ENCODE measurements at places on chromosomes 5 and 9. TPM values are rescaled to one million over a fixed set of nuclear protein-coding genes. Genes with fewer than 3 reads are reported as not detected.

GRCh38 chr9:126536131-126536530 lies 77.6 kb upstream of the LMX1B start:
- DNase-seq = no peak

Gene HAPLN1
- polyA plus RNA-seq = 6.5 TPM

Gene TLX3
- not detected for polyA plus RNA-seq

Gene HTR1A
- not detected for polyA plus RNA-seq

DNA sequence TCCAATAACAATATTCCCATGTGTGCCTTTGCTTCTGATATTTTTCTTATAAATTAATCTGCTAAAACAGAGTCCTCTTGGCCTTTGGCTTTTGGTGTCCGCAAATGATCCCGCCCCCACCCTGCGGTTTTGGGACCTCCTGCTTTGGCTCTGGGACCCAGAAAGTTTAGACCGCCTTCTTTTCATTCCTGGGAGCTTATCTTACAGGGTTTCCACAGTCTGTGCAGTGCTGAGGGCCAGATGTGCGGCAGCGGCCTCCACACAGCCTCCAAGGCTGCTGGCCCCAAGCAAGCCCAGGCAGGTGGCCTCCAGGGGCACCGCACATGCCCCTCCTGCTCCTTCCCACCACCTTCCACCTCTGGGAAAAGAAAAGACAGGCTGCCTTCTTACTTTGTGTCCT lies 191.5 kb downstream of the ERCC6L2 start:
- DNase-seq = no peak

Gene ATP6V0E1
- polyA plus RNA-seq = 238 TPM

DNA sequence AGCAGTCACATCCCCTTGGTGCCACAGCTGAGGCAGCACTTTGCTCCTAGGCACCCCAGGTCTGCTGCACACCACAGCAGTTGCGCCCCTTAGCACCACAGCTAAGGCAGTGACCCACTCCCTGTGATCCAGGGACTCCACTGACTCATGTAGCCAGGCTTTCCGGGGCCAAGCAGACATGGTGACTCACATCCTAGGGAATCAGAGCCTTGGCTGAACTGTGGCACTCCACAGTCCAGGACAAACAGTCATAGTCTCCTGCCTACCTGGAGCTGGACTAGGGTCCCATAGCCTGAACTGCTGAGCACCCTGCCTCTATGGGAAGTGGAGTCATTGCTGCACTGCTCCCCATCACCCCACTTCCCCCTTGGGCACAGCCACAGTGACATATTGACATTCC lies 338.7 kb downstream of the NPR3 start:
- no peak for DNase-seq
